BE2C (cell line): ENCODE measurements at places on chromosomes 11 and 22.

DNA sequence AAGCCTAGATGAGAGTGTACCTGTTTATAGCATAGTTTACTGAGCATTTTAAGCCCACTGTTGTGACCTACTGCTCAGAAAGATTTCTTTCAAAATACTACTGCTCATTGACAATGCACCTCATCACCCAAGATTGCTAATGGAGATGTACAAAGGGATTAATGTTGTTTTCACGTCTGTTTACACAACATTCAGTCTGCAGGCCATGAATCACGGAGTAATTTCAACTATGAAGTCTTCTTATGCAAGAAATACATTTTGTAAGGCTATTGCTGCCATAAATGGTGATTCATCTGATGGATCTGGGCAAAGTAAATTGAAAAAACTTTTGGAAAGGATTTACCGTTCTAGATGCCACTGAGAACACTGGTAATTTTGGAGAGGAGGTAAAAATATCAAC, 112.9 kb downstream of the KIF18A start:
- DNase-seq, result no peak

DNA sequence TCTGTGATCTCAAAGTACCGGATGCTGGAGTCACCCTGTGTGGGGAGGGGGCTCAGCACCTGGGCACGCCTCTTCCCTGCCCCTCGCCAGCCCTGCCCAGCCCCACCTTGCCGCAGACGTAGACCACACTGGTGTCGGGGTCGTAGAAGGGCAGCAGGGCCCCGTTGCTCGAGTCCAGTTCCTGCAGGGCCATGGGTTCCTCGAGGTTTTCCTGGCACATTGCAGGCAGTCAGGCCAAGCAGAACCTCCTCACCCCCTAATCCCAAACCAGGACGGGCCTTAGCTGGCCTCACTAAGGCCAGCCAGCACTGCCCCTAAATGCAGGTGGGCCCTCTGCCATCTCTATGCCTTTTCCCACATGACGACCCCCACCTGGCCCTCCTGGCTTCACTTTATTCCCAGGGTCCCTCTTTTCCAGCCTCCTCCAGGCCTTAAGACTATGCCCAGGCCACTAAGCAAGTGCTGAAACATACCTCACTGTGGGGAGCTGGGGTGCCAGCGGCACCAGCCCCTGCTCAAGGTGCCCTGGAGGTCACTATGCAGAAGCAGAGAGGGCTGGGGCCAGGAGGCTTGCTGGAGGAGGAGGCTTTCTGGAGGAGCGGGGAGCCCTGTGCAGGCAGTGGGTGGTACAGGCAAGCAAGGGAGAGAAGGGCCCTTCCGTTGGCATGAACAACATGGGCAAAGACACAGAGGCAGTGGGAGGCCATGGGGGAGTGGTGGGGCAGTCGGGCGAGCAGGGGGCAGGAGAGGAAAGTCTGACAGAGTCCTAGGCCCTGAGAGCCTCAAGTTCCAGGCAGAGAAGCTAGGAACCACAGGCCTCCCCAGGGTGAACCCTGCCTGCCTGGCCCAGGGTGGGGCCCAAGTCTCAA, 2.8 kb downstream of the CORO1B start:
- DNase-seq, result no peak

DNA sequence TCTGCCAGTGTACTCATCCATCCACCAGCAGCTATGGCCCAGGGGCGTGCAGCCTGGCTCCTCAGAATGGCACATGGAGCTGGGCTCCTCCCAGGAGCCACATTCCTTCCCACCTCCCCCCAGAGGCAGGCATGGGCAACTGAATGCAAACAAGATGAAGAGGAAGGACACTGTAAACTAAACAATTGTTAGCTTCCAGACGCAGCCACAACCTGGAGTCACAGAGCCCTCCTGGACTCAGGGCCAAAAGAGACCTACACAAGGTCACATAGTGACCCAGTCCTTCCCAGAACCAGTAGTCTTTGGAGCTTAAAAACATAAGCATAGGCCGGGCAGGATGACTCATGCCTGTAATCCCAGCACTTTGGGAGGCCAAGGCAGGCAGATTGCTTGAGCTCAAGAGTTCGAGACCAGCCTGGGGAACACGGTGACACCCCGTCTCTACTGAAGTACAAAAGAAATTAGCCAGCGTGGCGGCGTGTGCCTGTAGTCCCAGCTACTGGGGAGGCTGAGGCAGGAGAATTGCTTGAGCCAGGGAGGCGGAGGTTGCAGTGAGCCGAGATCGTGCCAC, 30.7 kb upstream of the CLDN5 start:
- peak; percentile 38 for DNase-seq

- DNase-seq, result no peak
Observed at GRCh38 chr11:102927624-102927990, 27.9 kb downstream of the MMP13 start.
